ENCODE measurements at places on chromosomes 13 and 19. TPM values are rescaled to one million over a fixed set of nuclear protein-coding genes. Genes with fewer than 3 reads are reported as not detected.

Gene ZNF835
- 0.56 TPM for polyA plus RNA-seq

Gene KLHL1
- polyA plus RNA-seq = not detected

Gene FGF9
- polyA plus RNA-seq = not detected

Gene S1PR5
- polyA plus RNA-seq = 4.6 TPM

Gene GPR12
- 0.13 TPM for polyA plus RNA-seq

Gene ZNF681
- polyA plus RNA-seq = 9.4 TPM

DNA sequence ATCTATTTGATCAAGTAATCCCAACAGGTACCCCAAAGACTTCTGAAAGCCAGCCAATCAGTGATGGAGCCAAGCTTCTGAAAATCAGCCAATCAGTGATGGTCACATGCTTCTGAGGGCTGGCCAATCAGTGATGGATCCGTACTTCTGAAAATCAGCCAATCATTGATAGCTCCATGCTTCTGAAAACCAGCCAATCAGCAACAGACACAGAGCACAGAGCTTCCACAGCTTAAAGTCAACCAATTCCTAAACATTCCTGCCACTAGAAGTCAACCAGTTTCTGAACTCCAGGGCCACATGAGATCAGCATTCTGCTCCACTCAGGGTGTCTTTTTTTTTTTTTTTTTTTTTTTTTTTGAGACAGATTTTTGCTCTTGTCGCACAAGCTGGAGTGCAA is 8.2 kb upstream of the HSD17B14 start:
- no peaks in the 10 kb centered on the region for H3K36me3 ChIP-seq
- no peaks in the 10 kb centered on the region for H3K4me1 ChIP-seq
- peak; percentile 78 for DNase-seq
- H3K27ac ChIP-seq = no peak overlapping the region
- H3K27me3 ChIP-seq = no peaks in the 10 kb centered on the region

DNA sequence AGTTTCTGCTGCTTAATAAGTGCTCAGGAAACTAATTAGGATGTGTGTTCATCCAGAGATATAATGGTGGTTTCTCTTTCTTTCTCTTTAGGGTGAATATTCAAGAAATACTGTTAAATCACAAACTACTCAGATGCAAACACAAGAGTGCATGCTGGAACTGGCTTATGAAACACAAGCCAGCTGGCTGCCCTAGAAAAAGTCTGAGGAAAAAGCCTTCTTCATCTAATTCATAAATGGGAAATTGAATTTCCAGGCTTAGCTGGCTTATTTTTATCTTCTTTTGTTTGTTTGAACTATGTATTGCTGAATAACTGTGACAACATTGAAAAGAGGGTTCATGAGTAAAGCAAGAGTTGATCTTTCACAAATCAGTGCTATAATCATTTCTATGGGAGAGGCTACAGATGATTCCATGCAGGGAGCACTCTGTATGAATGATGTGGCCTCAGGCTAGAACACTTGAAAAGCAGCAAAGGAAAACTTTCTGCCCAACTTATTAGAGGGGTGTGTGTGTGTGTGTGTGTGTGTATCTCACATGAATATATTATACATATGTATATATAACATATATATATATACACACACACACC is 69.8 kb upstream of the SCEL start:
- H3K36me3 ChIP-seq = no peaks in the 10 kb centered on the region
- H3K27me3 ChIP-seq = no peaks in the 10 kb centered on the region
- no peak overlapping the region for H3K4me3 ChIP-seq
- no peaks in the 10 kb centered on the region for H3K4me1 ChIP-seq
- H3K27ac ChIP-seq = no peak overlapping the region
- DNase-seq = no peak

- peaks cover 57% of the 10 kb centered on the region for H3K36me3 ChIP-seq
- DNase-seq = no peak
- peaks cover 22% of the 10 kb centered on the region for H3K4me1 ChIP-seq
- no peaks in the 10 kb centered on the region for H3K27me3 ChIP-seq
- H3K27ac ChIP-seq = peak overlapping the region; percentile 79
- H3K4me3 ChIP-seq = peak overlapping the region; percentile 99
These were observed 1.6 kb downstream of the CALR start for GRCh38 chr19:12939975-12940423.

DNA sequence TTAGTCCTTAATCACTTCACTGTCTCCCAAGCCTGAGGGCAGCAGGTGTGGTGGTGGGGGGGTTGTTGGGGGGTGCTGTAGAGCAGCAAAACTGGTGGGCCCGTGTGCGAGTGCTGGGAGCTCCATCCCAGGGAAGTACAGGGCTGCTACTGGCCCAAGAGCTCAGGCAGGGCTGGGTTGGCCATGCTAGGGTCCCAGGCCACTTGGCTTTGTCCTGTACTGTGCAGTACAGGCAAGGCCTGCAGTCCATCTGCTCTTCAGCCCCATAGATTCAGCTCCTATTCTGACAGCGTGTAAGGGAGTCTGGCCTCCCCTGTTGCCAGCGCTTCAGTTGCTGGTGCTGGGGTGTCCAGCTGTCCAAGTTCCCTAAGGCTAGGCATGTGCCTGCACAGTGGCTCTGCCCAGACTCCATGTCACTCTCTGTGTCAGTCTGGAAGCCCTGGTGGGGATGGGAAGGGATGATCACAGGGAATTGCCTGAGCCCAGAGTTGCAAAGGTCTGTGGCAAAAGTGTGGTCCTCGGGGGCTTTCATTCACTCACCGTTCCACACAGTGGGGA is 1261.7 kb downstream of the EFNB2 start:
- no peaks in the 10 kb centered on the region for H3K36me3 ChIP-seq
- no peak for DNase-seq
- H3K27ac ChIP-seq = no peak overlapping the region
- no peaks in the 10 kb centered on the region for H3K27me3 ChIP-seq
- peaks cover 7% of the 10 kb centered on the region for H3K4me1 ChIP-seq
- H3K4me3 ChIP-seq = no peak overlapping the region

DNA sequence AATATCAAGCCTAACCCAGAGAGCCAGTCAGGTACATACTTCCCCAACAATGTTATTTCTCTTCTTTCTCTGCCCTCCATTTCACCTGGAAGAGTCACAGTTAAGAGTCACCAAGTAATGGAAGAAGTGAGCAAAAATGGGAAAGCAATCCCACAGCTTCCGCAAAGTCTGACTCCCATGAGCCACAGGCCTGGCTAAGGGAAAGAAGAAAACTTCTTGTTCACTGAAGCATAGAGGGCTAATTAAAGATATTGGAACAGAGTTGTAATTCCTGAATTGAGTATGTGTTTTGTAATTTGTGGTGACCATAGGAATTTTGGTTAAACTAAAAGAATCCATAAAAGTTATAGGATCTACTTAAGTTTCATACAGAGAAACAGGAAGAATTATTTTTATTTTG is 830.9 kb upstream of the PCDH20 start:
- no peak overlapping the region for H3K27ac ChIP-seq
- no peaks in the 10 kb centered on the region for H3K36me3 ChIP-seq
- H3K27me3 ChIP-seq = no peaks in the 10 kb centered on the region
- H3K4me3 ChIP-seq = no peak overlapping the region
- DNase-seq = no peak

DNA sequence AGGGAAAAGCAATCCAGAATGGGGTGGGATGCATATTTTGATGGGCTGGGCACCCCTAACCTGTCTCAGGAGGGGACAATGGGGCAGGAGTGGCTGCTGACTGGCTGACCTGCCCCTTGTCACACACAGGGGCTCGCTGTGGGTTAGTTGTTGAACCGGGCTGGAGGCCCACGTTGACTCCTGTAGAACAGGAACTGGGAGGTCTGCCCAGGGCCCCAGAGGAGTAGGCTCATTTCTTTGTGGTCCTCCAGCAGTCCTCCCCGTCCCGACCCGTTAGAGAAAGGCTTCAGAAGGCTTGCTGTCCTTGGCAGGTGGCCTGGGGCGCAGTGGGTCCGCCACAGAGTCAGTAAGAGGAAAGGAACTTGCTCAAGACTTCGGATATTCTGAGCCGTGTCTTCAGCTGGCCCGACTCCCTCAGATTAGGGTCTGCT is 70.1 kb downstream of the COL4A1 start:
- no peak overlapping the region for H3K27ac ChIP-seq
- DNase-seq = no peak
- no peaks in the 10 kb centered on the region for H3K36me3 ChIP-seq

DNA sequence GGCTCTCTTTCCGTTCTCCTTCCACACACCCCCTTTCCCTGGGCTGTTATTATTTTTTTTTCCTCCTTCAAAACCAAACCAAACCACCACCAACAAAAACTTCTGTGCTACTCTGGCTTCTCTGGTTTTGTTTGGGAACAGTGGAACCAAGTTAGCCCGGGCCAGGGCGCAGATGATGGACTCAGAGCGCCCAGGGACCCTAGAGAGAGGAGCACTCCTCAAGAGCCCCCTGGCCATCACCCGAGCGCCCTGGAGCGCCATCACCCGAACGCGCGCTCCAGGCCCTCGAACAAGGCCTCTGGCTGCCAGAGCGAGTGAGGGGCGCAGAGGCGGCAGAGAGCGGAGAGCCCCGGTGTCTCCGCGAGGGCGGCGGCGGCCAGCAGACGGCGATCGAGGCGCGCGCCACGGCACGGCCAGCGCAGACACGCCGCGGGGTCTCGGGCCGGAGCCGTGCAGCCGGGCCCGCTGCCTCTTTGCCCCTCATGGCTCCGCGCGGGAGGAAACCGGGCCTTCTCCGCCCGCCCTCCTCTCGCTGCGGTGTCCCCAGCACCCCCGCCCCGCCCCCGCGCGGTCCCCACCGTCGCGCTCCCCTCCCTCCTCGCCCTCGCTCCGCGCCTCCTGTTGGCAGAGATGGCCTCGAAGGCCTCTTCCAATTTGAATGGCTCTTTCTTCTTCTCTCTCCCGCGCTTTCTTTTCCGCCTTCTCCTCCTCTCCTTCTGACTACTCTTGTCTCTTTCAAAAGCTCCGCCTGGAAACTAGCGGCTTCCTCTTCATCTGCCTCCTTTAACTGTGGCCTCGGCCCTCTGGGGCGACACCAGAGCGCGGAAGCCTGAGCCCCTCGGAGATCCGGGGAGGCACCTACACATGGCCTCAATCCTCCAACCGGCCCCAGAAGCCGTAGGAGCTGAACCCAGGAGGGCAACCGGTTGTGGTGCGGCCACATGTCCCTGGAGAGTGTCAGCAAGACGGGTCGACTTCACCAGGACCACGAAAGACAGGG is 4.1 kb upstream of the SOX1 start:
- no peaks in the 10 kb centered on the region for H3K36me3 ChIP-seq
- H3K27me3 ChIP-seq = peaks cover 98% of the 10 kb centered on the region
- H3K27ac ChIP-seq = no peak overlapping the region
- peak; percentile 77 for DNase-seq
- peak overlapping the region; percentile 49 for H3K4me3 ChIP-seq

- H3K4me1 ChIP-seq = peaks cover 11% of the 10 kb centered on the region
- H3K4me3 ChIP-seq = no peak overlapping the region
- DNase-seq = peak; percentile 78
- H3K27me3 ChIP-seq = no peaks in the 10 kb centered on the region
- no peaks in the 10 kb centered on the region for H3K36me3 ChIP-seq
These were observed 46.9 kb downstream of the FGF9 start for GRCh38 chr13:21717817-21718216.

GRCh38 chr13:106349080-106349931 is 186.2 kb downstream of the EFNB2 start:
- H3K27me3 ChIP-seq = peaks cover 15% of the 10 kb centered on the region
- H3K4me3 ChIP-seq = peak overlapping the region; percentile 59
- H3K4me1 ChIP-seq = peaks cover 35% of the 10 kb centered on the region
- H3K27ac ChIP-seq = no peak overlapping the region
- peak; percentile 62 for DNase-seq

GRCh38 chr19:35086455-35086854 is 29.2 kb upstream of the FXYD3 start:
- H3K4me3 ChIP-seq = no peak overlapping the region
- H3K4me1 ChIP-seq = peaks cover 12% of the 10 kb centered on the region
- DNase-seq = no peak
- no peaks in the 10 kb centered on the region for H3K36me3 ChIP-seq

GRCh38 chr13:26557051-26557392 is 461 bp upstream of the WASF3 start:
- no peak overlapping the region for H3K27ac ChIP-seq
- H3K27me3 ChIP-seq = peaks cover 39% of the 10 kb centered on the region
- no peaks in the 10 kb centered on the region for H3K36me3 ChIP-seq
- H3K4me3 ChIP-seq = peak overlapping the region; percentile 77
- DNase-seq = no peak

- H3K27me3 ChIP-seq = no peaks in the 10 kb centered on the region
- H3K4me3 ChIP-seq = no peak overlapping the region
- H3K27ac ChIP-seq = no peak overlapping the region
- no peaks in the 10 kb centered on the region for H3K4me1 ChIP-seq
- DNase-seq = no peak
These were observed 153.5 kb upstream of the ZNF507 start for GRCh38 chr19:32191921-32192320.

- DNase-seq = peak; percentile 85
- peak overlapping the region; percentile 39 for H3K27ac ChIP-seq
- H3K4me1 ChIP-seq = peaks cover 2% of the 10 kb centered on the region
- H3K27me3 ChIP-seq = no peaks in the 10 kb centered on the region
- H3K4me3 ChIP-seq = no peak overlapping the region
These were observed 7.7 kb downstream of the KDM4B start for GRCh38 chr19:4976401-4977298.

GRCh38 chr13:113423520-113424163 is 29.6 kb downstream of the ADPRHL1 start:
- H3K27me3 ChIP-seq = no peaks in the 10 kb centered on the region
- no peak overlapping the region for H3K4me3 ChIP-seq
- no peaks in the 10 kb centered on the region for H3K4me1 ChIP-seq
- no peaks in the 10 kb centered on the region for H3K36me3 ChIP-seq
- DNase-seq = no peak

DNA sequence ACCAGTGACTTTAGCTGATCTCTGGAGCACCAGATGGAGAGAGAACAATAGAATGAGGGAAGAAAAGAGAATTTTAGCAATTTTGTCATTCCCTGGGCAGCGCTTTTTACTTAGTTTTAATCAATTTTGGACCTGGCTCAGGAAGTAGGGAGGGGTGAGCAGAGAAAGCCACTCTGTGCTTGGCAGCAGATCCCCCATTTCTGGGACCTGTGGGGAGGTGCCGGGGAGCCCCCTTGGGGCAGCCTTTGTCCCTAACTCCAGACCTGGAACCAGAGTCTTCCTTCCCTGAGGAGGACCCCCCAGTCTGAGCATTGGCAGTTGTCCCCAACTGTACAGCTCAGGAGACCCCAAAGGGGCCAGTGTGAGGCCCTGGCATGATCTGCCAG is 10.5 kb downstream of the LYL1 start:
- H3K27ac ChIP-seq = no peak overlapping the region
- H3K4me1 ChIP-seq = peaks cover 35% of the 10 kb centered on the region
- H3K36me3 ChIP-seq = no peaks in the 10 kb centered on the region
- peaks cover 45% of the 10 kb centered on the region for H3K27me3 ChIP-seq

DNA sequence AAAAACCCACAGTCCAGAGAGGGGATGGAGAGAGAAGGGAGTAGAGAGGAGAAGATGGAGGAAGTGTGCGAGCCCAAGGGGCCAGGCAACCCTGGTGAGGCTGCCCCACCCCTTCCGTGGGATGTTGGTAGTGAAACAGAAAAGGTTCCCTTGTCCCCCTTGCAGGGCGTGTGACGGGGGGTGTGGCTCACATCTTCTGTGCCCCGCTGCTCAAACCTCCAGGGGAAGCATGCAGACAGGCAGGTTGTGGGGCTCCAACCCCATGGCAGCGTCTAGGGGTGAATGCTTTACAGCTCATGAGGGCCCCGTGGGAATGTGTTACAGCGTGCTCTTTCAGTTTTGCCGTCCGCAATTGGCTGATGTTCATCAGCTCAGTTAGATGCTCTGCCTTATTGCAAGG is 14.7 kb upstream of the EVI5L start:
- H3K36me3 ChIP-seq = no peaks in the 10 kb centered on the region
- H3K4me1 ChIP-seq = no peaks in the 10 kb centered on the region
- no peaks in the 10 kb centered on the region for H3K27me3 ChIP-seq
- H3K27ac ChIP-seq = no peak overlapping the region
- DNase-seq = no peak
